Activated T-cell treated with anti-CD3 and anti-CD28 coated beads for 48 hours (primary cell): ENCODE measurements at places on chromosomes 6 and 20.

GRCh38 chr20:22305381-22305780 lies 279.0 kb downstream of the FOXA2 start:
- no peak for DNase-seq

- DNase-seq, result no peak
Measured at GRCh38 chr20:4366076-4366475, 350.7 kb upstream of the RNF24 start.

DNA sequence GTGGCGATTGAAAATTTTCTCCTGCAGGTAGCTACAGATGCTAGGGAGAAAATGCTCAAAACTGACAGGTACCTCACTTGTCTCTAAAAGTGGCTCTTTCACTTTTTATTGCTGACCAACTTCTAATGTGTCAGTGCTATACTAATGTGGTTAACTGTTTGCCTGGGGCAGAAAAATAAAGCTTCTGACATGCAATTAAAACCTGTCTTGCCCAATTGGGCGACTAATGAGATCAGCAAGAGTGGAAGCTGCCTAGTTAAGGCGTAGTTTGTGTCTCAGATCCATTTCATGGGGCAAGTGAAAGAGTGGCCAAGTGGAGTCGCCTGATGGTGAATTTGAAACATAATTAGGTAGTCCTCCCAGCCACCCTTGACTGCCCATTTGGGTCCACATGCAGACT lies 193.3 kb downstream of the TSHZ2 start:
- no peak for DNase-seq

DNA sequence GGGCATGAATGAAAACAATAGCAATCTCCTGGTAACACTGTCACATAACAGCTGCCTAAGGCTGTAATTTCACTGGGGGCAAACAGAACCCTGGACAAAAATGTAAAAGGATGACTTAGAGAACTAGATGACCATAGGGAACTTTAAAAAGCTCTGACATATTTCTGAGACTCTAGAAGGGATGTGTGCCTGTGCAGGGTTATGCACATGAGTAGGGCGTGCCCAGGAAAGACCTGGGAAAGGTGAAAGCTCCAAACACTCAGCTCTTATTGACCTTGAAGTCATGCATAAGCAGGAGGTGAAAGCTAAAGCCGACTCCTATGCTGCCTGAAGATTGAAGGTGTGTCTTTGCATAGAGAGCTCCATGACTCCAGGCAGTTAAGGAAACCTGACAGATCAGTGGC lies 118.4 kb upstream of the BTBD3 start:
- no peak for DNase-seq

DNA sequence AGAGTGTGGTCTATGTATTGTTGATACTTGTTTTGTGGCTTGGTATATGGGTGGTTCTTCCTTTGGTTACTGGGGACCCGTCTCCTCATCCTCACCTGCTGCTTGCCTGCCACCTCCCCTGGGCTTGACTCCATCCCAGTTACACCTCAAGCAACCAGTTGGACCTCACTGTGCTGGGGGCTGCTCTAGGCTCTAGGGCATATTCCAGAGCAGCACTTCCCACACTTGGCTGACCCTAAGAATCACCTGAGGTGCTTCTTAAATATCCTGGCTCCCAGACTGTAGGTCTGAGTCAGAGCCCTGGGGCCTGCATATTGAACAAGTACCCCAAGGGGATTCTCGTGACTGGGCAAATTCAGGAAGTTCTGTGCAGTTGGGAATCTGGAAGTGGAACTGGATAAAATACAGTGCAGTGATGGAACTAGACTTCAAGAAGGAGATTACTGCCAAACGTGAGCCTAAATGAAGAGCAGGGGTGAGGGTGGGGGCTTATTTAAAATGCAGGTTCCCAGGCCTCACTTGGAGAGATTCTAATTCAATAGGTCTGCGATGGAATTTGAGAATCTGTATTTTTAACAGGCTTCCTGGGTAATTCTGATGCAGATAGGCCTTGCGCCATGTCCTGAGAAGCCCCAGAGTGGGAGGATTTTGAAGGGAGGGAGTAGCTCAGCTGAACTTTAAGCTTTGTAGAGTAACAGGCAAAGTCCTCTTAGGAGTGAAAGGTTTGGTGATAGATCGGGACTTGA lies 7.6 kb downstream of the SPATS1 start:
- no peak for DNase-seq

DNA sequence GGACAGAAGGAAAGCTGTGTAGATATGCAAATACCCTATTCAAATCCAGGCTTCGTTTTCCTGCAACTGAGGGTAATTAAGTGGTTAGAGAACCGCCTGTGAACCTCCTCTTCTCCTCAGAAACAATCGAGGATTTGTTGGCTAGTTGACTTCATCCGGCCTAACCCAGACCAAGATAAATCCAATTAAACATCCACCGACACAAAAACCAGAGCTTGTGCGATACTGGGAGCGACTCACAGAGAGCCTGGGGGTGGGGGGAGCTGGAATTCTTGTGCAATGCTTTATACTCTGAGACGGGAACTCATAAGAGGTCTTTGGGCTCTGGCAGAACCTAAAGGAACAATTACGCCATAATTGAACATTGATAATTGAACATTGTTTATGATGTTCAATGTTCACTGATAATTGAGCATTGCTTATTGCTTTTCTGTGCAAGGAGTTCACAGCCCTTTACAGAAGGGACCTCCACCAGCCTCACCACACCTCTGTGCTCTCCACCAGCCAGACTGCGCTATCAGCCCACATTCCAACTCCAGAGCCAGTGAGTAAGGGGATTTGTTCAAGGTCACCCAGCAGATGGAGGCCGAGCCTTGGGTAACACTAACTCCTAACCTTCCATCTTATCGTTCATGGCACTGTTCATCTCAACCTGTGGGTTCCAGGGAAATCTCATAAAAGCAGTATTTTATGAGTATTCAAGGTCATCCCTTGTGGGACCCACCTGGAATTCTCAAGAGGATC lies 429.6 kb upstream of the JARID2 start:
- DNase-seq, result no peak

- no peak for DNase-seq
Measured at GRCh38 chr6:127880429-127880828, 20.4 kb downstream of the THEMIS start.

GRCh38 chr6:16162003-16162402 lies 33.1 kb downstream of the MYLIP start:
- DNase-seq, result no peak

DNA sequence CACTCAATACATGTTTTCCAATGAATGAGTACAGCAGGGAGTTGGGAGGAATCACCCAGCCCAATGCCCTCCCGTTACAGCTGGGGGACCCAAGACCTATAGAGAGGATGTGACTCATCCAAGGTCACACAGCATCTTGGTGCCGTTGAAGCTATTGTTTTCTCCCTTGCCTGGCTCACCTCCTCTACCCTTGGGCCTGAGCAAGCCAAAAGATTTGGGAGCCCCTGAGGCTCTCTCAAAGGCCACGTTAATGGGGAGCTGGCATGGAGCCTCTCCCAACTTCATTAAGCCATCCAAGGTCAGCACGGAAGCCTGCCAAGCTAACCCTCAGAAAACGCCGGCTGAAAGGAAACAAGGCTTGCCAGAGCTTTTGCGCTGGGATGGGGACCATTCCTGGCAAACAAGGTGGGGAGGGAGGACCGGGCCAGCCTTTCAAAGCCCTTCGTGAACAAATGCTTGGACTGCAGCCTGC lies 30.4 kb downstream of the KCNB1 start:
- no peak for DNase-seq

DNA sequence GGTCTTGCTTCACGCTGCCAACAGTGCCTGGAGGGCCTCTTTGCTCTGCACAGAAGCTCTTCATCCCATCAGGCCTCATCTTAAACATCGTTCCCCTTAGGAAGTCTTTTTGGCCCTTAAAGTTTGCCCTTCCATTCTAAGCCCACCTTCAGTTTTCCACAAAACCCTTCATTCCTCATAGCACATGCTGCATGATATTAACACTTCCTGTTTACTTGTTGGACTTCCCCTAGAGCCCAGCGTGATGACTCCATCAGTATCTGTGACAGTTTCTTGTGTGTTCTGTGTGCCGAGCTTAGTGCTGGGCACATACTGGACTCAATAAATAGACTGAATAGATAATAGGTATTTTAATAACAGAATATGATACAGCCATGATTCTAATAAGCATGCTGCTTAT lies 2.2 kb downstream of the NT5DC1 start:
- DNase-seq, result no peak

GRCh38 chr6:14149739-14150130 lies 32.2 kb downstream of the CD83 start:
- no peak for DNase-seq

DNA sequence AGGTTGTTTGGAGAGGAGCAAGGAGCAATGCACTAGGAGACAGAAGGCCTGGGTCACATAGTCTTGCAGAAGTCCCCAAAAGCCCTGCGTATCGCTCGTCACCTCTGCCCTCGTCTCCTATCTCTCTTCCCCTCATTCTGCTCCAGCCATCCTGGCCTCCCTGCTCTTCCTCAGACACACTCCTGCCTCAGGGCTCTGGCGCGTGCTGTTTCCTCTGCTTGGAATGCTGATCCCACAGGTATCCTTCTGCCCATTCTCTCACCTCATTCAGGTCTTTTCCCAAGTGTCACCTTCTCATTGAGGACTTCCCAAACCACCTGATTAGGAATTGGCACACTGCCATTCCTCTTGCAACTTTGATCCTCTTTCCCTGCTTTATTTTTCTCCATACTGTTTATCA lies 9.0 kb upstream of the SLC2A10 start:
- no peak for DNase-seq

- DNase-seq, result no peak
Measured at GRCh38 chr6:160089534-160089897, 32.1 kb upstream of the SLC22A1 start.
